ENCODE measurements at places on chromosomes 3 and 15.

- no peak for DNase-seq
Measured at GRCh38 chr15:40258544-40258943, 19.7 kb downstream of the PAK6 start.

GRCh38 chr3:13176445-13176844 is 103.2 kb upstream of the IQSEC1 start:
- no peak for DNase-seq

- DNase-seq, result no peak
Measured at GRCh38 chr15:41806291-41807181, 21.4 kb upstream of the JMJD7 start.

- DNase-seq, result no peak
Measured at GRCh38 chr3:54123003-54123775, 837 bp downstream of the CACNA2D3 start.

GRCh38 chr15:44716983-44717602 is 5.8 kb downstream of the B2M start:
- DNase-seq, result no peak

DNA sequence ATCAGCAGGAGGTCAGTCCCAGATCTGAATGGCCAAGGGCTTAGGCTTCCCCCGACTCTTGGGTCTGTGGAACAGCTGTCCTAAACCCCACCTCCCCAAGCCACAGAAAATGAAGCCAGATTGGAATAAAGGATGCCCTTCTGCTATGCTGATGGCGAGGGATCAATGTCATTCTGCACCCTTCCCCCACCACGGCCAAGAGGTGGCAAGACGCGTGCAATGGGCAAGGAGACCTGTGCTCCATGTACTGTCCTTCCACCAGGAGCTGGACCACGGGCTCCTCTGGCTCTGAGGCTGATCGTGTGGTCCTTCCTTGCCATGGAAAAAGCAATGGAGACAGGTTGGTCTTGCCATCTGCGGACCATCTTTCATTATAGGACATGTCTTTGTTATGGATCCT is 32.6 kb upstream of the TBC1D21 start:
- no peak for DNase-seq

GRCh38 chr3:8891303-8891702 is 72.0 kb downstream of the RAD18 start:
- DNase-seq, result no peak

DNA sequence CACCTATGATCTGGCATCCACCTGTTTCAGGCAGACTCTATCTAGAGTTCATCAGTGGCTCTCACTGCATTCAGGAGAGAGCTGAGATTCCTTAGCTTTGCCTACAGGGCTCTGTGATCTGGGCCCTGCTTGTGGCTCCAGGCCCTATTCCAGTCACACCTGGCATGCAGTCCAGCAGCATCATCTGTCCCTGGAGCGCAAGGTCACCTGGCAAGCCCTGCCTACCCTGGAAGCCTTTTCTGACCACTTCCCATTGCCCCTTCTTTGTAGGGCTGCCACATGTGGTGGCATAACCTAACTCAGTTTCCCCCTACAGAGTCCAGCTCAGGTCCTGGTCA is 115.1 kb upstream of the PLXNA1 start:
- no peak for DNase-seq

DNA sequence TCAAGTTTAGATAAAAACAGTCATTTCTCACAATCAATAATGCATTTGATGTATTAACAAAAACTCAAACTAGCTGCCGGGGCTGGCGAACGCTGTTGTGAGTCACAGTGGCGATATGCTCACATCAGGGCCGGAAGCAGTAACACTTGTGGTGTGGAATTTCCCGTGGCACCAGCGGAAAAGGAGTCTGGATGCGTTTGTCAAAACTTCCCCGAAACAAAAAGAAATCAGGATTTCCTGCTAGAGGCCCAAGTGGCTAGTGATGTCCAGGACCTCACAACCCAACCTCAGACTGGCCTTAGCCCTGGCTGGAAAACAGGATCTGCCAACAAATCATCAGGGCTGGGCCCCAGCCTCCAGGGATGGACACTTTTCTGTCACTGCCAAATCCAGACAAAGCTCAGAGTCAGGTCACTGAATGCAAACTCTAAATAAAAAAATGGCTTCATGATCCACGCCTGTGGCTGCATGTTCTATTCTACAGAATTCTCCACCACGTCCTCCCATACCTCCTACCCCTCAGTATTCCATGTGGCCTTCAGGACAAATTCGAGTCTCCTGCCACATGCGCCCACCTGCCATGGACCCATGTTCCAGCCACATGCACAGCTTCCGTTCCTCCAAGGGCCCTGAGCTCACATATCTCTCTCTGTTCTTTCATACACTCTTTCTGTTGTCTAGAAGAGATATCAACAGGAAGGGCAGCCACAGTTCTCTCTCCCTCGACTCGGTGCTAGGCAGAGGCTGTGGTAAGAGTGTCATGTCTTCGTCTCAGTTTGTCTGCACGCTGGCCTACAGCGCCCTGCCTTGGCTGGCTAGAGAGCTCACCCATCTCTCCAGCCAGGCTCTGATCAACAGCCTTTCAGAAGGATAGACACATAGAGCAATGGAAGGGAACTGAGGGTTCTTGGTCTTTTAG is 35.4 kb downstream of the EHD4 start:
- DNase-seq, result peak; percentile 50

DNA sequence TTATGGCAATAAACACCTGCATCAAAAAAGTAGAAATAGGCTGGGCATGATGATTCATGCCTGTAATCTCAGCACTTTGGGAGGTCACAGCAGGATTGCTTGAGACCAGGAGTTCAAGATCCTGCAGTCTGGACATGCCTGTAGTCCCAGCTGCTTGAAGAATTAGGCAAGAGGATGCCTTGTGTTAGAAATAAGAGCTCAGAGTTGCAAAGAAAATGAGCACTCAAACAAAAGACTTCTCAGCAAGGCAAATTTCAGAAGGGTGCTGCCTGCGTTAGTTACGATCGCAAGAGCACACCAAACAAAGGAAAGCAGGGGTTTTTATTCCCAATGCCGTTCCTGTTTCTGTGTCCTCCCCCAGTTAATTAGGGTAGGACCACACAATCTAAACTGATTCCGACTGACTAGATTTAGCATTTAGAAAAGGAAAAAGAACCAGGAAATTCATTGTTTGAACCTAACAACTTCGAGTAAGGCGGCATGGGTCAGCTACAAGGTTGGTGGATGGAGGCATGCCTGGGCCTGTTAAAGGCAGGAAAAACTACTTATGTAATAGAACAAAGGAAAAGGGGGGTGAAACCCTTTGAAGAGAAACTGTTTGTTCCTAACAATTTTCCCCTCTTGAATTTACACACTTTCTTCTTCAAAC is 55.5 kb downstream of the DLG1 start:
- no peak for DNase-seq

- DNase-seq, result no peak
Measured at GRCh38 chr3:182083112-182083511, 371.4 kb downstream of the SOX2 start.

- DNase-seq, result no peak
Measured at GRCh38 chr15:41967506-41968206, 4.7 kb downstream of the EHD4 start.

All from SW 1271 (cell line).